Islet precursor cell (in vitro differentiated cells): ENCODE measurements at places on chromosomes 5 and 9.

GRCh38 chr5:172452398-172453205 is 1.7 kb downstream of the SH3PXD2B start:
- DNase-seq: peak; percentile 72

DNA sequence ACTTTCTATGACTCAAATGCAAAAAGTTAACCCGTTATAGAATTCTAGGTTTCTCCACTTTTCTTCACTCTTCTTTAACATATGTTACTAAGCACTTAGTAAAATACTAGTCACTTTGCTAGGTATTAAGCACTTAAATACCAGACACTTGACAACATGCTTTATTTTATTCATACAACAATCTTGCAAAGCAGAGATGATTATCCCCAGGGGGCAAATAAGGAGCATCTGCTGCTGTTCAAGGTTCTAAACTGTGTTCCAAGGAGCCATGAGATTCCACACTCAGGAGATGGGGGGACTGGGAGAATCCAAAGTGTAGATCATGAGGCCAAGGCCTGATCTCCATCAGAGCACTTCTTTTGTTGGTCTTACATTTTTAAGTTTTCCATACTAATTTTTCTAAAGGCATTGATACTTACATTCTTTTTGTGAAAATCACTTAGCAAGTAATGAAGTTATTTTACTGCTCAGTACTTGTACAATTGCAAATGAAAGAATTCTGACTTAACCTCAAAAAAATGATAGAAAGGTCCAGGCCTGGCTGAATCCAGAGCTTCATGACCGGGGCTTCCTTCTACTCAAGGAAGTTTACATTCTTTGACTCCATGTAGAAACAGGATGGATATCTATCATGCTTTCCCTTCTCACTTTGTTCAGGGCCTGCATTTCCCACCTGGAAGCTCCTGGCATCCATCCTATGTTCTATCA is 504.4 kb upstream of the WWC1 start:
- no peak for DNase-seq

GRCh38 chr5:73682176-73682575 is 56.2 kb downstream of the ARHGEF28 start:
- DNase-seq: no peak

DNA sequence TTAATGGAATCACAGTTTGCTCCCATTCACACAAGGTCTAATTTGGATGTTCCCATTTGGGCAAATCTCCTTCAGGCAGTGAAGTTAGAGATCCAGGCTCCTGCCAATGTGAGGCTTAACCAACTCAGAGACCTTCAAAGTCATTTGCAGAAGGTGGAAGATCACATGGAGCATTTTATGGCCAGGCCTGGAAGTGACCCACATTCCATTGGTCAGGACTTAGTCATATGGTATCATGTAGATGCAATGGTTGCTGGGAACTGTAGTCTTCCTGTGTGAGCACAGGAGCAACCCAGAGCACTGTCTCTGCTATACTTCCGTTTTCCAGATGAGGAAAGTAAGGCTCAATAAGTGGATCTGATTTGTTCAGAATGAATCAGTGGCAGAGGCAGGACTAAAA is 292.7 kb upstream of the SMARCA2 start:
- peak; percentile 59 for DNase-seq
